ENCODE measurements at places on chromosomes 1 and 21.
A peak's percentile ranks its signal among the peaks of the same experiment; 100 is the strongest.

DNA sequence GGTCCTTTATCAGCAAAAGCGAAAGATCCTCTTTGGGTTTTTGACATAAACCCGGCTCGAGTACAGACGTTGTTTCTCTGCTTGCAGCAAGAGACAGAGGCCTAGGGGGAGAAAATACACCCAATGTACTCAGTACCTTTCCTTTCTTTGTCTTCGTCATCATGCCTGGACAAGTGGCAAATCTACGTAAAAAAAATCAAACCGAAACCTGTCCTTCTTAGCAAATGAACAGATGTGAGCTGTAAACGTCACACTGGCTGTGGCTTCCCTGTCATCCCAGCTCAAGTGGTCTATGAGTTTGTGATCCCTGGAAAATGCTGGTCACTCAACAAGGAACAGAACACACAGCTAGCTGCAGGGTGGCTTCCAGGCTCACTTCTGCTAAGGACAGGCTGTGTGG lies 39.9 kb downstream of the STPG1 start:
- DNase-seq: no peak

DNA sequence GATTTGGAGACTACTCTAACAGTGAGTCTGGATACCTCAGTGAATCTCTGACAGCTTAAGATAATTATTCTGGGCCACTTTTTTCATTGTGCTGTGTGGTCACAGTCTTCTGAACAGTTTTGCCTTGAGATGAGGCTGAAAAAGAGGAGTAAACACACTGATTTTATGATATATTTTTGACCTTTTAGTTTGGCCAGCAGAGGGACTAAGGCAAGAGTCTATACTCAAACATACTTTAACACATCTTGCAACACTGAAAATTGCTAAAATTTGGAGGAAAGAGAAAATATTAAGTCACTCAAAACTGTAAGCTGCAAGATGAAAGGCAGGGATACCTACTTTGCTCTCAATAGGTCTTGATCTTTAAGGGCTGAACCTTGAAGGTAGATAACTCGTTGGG lies 182.7 kb downstream of the KCNT2 start:
- no peak for DNase-seq

DNA sequence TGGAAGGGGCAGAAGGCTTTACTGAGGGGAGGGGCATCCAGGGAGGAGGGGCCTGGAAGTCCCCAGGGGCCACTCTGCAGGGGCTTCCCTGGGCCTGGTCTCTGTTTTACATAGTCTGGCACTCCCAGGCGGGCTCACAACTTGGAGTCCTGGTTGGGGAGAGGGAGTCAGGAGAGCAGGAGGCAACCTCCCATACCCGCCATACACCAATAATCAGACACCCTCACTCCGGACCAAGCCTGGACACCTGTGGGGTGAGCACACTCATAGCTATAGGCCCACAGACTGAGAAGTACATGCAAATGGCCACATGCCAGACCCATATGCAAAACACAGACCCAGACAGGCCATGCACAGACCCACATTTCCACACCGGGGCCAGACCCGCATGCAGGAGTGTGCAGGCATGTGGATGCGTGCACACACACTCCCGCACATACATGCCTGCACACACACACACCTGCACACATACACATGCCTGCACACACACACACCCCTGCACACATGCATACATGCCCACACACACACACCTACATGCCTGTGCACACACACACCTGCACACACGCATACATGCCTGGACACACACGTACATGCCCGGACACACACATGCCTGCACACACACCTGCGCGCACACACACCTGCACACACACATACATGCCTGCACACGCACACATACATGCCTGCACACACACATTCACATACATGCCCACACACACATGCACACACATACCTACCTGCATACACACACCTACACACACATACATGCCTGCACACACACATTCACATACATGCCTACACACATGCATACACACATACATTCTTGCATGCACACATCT lies 89.5 kb upstream of the RUNX3 start:
- DNase-seq: no peak

DNA sequence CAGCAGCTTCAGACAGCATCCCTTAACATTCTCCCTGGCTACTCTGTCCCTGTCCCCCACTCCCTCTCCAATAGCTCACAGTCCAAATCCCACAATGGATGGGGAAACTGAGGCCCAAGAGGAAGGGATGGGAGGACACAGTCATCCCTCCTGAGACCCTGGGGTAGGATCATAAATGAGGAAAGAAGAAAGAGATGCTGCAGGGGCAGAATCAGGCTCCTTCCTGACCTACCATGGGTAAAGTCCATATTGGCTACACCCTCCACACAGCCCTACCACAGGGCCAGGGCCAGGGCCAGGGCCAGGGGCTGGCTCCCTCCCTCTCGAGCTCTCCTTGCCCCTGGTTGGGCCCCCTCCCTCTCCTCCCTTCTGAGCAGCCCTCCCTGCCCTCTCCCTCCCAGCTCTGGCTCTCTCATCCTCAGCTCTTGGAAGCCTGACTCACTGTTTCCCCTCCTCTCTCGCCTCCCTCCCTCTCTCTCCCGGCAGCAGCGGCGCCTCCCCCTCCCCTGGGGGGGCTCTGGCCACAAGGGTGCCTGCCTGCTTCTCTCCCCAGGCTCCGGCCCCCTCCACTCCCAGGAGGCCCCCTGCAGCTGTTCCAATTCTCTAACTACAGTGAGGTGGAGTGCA lies 4.9 kb downstream of the AHDC1 start:
- peak; percentile 85 for DNase-seq

DNA sequence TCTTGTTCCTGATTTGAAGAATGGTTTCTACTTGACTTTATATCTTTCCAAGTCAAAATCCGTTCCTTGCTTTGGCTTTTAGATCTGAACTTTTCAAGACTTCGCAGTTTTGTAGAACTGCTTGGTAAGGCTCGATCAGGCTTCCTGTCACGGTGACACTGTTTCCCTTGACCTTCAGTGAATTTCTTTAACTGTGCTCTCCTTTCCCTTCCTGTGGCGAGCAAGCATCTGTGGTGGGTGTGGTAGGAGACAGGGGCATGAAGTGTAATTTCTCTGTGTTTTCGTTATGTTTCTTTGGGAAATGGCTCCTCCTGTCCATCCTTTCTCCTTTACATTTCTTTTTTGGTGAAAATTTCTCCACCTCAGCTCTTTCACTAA lies 10.4 kb downstream of the STYXL2 start:
- DNase-seq: no peak

GRCh38 chr1:209860293-209860881 lies 32.6 kb downstream of the UTP25 start:
- peak; percentile 60 for DNase-seq

DNA sequence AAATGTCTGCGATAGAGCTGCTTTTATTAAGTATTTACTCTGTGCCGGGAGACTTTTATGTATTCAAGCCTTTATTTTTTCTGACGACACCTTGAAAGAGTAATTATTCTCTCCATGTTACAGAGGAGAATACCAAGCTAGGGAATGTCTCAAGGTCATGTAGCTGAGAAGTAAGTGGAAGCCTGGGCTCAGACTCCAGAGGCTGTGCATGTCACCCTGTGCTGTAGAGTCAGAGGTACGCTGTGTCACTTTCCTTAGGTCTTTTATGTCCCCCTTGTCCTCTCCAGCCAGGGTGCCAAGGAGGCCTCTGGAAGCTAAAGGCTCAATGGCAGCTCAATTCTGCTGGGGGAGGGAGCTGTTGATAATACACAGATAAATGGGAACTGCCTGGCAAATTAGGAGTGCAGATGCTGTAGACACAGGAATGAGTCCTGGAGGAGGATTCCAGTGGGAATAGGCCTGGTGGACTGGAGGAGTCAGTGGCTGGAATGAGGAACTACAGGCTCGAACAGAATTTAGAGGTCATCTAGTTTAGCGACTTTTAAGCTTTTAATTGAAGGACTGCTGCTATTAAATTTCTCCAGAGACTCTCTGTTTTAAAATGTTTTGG lies 9.3 kb upstream of the IL19 start:
- DNase-seq: no peak

GRCh38 chr1:9539829-9540550 lies 725 bp downstream of the SLC25A33 start:
- no peak for DNase-seq

DNA sequence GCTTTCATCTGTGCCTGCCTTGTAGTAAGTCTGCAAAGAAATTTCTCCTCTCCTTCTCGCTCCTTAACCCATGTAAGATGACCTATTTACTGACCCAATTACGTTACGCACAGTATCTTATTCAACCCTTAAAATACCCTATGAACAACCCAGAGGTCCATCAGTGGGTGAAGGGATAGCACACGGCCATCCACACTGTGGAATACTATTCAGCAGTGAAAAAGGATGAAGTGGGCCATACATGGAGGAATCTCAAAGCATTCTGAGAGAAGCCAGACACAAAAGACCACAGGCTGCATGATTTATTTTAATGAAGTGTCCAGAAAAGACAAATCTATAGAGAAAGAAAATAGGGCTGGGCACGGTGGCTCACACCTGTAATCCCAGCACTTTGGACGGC lies 23.8 kb upstream of the RSPO1 start:
- no peak for DNase-seq

- no peak for DNase-seq
Measured at GRCh38 chr21:38495696-38496095, 2.6 kb downstream of the ERG start.

DNA sequence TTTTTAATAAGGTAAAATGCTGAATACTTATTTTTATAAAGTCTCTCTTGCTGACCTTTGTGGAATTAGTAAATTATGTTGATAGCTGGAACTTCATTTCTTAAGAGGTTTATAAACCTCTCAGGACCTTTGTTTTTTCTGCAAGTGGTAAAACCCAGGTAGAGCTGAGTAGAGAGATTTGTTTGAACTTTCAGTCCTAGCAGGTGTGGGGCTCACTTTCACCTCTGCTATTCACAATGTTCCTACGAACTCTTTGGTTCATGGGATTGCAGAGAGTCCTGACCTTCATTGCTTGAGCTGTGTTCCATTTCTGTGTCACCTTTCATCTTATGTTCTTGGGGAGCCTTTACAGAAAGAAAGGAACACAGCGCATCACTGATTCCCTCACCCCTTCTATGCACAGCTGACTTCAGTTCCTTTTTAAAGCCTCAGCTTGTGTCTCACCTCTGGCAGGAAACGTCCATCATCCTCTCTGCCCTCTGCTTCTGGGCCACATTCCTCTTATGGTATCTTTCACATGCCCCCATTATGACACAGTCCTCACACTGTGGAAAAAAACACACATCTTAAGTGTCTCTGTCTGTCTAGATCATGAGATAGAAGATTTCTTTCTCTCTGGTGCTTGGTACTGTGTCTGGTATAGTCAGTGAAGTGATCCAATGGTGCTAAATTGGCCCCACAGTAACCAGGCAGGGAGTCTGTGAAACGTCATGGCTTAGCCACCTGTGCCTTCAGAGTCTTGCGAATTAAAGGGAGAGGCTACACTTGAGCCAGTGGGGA lies 262.5 kb upstream of the B3GALT2 start:
- no peak for DNase-seq

GRCh38 chr21:41660748-41661147 lies 106.1 kb downstream of the RIPK4 start:
- no peak for DNase-seq

- no peak for DNase-seq
Measured at GRCh38 chr21:32279377-32279680, 480 bp upstream of the MIS18A start.

DNA sequence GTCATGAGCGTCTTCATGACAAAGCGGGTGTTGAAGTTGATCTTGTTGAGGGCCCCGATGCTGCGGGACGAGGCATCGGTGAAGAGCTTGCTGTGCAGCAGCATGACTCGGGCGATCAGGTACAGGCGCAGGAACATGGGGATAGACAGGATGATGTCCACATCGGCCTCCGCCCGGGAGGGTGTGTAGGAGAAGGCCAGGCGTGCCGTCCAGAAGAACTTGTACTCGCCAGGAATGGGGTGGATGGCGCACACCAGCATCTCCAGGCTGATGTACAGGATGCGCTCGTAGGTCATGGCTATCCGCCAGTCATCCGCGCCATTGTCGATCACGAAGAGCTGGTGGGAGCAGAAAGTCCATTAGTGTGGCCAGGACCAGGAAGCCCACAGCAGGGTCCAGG lies 98.0 kb downstream of the KCNN3 start:
- DNase-seq: no peak

- DNase-seq: no peak
Measured at GRCh38 chr1:58975888-58976287, 192.0 kb upstream of the JUN start.

- DNase-seq: no peak
Measured at GRCh38 chr1:246788895-246789338, 64.7 kb downstream of the SCCPDH start.

DNA sequence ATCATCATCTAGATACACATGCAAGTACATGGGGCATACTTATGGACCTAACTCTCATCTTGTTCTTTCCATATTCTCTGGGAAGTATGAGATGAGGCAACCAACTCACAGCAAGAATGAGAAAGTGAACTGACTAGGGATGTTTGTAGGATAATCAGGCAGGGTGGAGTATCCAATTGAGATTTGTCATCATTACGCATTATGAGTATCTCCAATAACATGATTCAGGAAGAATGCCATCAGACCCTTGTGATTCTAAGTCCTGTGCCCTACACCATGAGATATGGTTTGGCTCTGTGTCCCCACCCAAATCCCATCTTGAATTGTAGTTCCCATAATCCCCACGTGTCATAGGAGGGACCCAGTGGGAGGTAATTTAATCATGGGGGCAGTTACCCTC lies 154.0 kb downstream of the SLC30A10 start:
- no peak for DNase-seq

GRCh38 chr1:84143796-84144565 lies at the start of gene PRKACB:
Gene PRKACB (plus strand): TSS chr1:84144271. CDS start chr1:84144362, 91 bp downstream.
- DNase-seq: peak; percentile 36

- no peak for DNase-seq
Measured at GRCh38 chr1:81259625-81260411, 540.9 kb upstream of the ADGRL2 start.

GRCh38 chr1:75954586-75954985 lies 22.4 kb upstream of the ASB17 start:
- no peak for DNase-seq

DNA sequence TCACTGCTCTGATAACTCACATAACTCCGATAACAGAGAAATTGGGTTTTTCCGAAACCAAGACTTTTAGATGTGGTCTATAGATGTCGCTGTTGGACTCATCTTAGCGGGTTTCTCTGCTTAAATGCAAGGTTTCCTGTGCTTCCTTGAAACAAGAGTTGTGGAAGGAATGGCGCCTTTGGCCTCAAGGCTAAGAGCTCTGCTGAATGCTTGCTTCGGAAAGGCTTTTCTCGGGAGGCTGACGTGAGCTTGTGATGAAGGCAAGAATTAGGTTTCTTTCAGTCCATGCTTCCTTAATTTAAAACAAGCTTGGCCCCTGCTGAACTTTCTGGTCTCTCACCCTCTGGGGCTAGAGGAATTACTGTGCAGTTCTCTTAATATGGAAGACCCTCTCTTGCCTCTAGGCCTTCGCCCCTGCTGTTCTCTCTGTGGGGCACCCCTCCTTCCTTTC lies 113.5 kb downstream of the MAP3K21 start:
- DNase-seq: peak; percentile 67

GRCh38 chr1:168918860-168919741 lies 187.4 kb upstream of the ATP1B1 start:
- no peak for DNase-seq

- DNase-seq: no peak
Measured at GRCh38 chr1:93435443-93435842, 12.5 kb upstream of the FNBP1L start.

Data from skin of body (tissue), 3 donors.